ENCODE measurements at places on chromosomes 6 and 20. TPM values are rescaled to one million over a fixed set of nuclear protein-coding genes. Genes with fewer than 3 reads are reported as not detected.

MAS1 gene
- total RNA-seq = not detected

CST4 gene
- not detected for total RNA-seq

DNAH8 gene
- not detected for total RNA-seq

SRMS gene
- not detected for total RNA-seq

TMEM170B gene
- 0.80 TPM for total RNA-seq

TMEM200A gene
- total RNA-seq = 0.08 TPM

PRSS35 gene
- total RNA-seq = 0.08 TPM

COL21A1 gene
- total RNA-seq = 0.72 TPM

METTL24 gene
- total RNA-seq = not detected

SMIM26 gene
- 129 TPM for total RNA-seq

RUNX2 gene
- total RNA-seq = 1.3 TPM

PGBD1 gene
- total RNA-seq = 4.8 TPM

RFX6 gene
- not detected for total RNA-seq

GRM1 gene
- 0.07 TPM for total RNA-seq

NOTCH4 gene
- total RNA-seq = 0.73 TPM

MYL9 gene
- total RNA-seq = 19.9 TPM

THBS2 gene
- total RNA-seq = not detected

OLIG3 gene
- not detected for total RNA-seq

TSHZ2 gene
- total RNA-seq = not detected

BMP6 gene
- total RNA-seq = 20.4 TPM

AGER gene
- 1.5 TPM for total RNA-seq

TLDC2 gene
- total RNA-seq = not detected

HTR1E gene
- not detected for total RNA-seq

BACH2 gene
- total RNA-seq = 0.33 TPM

PHACTR2 gene
- total RNA-seq = 4.8 TPM

TRIM31 gene
- 1.7 TPM for total RNA-seq

ADGB gene
- not detected for total RNA-seq
